ENCODE measurements at places on chromosomes 12 and 14.

GRCh38 chr12:39813776-39814175 lies 194.2 kb upstream of the ABCD2 start:
- no peak for DNase-seq

DNA sequence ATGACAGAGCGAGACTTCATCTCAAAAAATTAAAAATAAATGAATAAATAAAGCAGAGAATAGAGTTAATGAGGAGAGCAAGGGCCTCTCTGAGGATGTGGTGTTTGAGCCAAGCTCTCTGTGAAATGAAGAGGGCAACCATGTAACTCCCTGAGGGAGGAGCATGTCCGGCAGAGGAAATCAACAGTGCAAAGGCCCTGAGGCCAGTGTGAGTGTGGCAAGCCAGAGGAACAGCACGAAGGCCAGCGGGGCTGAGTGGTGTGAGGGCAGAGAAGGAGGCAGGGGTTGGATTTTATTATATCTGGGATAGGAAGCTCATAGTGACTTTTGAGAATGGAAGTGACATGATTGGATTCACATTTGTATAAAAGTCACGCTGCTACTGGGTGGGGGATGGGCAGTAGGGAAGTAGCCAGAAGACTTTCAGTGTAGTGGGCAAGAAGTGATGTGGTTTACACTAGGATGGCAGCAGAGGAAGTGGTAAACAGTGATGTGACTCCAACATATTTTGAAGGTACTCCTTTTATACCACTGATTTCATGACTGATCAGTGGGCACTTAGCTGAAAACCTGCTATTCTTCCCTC lies 10.3 kb upstream of the LRP1-AS start:
- DNase-seq, result no peak

- DNase-seq, result no peak
These were observed 6.9 kb downstream of the PGF start for GRCh38 chr14:74948228-74949175.

DNA sequence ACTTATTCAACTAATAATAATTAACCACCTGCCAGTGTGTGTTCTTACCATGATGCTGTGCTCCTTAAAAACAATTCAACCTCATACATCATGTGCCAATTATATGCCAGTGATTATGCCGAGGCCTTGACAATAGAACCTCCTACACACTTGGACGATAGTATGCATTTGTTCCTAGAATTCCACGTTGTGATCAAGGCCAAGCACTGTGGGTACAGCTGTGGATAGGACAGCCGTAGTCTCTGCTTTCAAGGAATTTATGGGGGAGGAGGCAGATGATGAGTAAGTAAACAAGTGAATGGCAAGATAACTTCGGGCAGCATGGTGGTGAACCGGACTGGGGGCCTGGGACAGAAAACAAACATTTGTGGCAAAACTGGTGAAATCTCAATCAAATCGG lies 18.0 kb upstream of the MYO1H start:
- peak; percentile 19 for DNase-seq

DNA sequence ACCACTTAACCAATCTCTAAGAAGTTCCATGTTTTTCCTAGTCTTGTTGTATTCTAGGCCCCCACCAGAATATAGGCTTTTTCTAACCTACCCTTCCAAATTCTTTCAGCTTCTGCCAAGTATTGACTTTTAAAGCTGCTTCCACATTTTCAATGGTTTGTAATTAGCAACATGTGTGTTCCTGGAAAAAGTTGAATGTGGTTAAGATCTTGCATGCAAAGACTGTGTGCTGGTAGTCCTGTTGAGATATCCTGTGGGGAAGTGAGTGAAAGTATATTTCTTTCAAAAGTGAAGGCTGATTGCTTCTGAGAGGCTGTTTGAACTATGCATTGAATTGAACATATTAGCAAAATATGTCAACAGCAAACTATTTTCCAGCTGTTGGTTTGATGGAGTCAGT lies 646 bp upstream of the OR6C4 start:
- DNase-seq, result no peak

GRCh38 chr14:49586673-49587460 lies 687 bp upstream of the RPS29 start:
- DNase-seq, result peak; percentile 75

DNA sequence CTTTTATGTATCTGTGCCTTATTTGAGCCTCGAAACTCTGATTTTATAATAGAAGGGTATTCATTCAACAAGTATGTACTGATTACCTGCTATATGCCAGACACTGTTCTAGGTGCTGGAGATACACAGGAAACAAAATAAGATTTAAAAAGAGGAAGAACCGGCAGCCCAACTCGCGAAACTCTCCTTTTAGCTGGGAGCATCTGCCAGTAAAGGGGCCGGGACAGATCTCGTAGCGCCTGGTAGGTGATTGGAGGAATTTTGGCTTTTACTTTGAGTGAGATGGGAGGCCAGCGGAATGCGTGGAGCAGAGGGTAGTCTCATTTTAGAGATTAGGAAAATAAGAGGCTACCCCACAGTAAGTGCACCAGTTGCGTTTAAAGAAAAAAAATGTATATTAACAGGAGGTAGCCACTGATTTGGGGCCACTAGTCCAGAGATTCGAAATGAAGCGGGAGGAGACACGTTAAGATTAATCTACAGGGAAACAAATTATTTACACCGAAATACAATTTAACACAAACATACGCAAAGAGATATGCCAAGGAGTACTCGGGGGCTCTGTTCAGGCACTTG lies 520 bp upstream of the MON2 start:
- DNase-seq, result peak; percentile 35

DNA sequence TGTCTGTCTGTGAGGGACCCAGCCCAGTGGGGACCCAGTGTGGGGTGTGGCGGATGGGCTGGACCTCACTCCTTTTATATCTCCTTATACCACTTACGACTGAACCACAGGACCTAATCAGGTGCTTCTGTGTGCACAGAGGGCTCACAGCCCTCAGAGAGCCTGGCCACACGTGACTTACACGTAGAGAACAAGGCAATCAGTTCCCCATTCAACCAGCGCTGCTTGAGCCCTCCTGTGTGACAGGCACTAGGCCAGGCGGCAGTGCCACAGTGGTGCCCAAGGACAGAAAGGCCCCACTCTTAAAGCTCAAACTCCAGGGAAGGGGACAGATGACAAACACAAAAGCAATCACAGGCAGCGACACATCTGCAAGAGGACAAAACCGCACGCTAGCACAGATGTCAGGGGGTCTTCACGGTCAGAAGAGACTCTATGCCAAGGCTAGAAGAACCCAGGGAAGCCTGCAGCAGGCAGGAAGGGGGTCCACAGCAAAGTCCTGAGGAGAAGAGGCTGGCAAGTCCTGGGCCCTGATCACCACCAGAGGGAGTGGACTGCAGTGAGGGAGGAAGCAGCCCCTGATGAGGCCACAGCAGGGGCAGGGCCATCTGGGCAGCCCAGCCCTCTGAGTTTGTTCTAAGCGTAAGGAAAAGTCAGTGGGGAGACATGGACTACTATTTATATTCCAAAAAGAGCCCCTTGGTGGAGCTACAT lies 39.3 kb downstream of the SETD3 start:
- no peak for DNase-seq

- DNase-seq, result no peak
These were observed 17.5 kb upstream of the BICD1 start for GRCh38 chr12:32089156-32089555.

DNA sequence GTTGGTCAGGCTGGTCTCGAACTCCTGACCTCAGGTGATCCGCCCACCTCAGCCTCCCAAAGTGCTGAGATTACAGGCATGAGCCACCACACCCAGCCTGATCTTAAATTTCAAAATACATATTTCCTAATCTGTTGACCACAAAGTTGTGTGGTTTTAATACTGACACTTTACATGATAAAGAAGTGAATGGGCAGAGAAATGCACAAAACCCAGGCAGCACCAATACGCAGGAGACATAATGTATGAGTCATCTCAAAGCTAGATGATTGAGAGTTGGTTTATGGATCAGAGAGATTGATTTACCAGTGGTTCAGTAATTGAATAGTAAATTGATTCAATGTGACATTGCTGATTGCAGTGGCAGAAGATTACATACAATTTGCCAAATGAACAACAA lies 19.2 kb upstream of the PPP2R5E start:
- peak; percentile 12 for DNase-seq

GRCh38 chr14:93281937-93282336 lies 50.9 kb downstream of the BTBD7 start:
- no peak for DNase-seq

GRCh38 chr14:33404964-33405574 lies 466.4 kb downstream of the NPAS3 start:
- no peak for DNase-seq

DNA sequence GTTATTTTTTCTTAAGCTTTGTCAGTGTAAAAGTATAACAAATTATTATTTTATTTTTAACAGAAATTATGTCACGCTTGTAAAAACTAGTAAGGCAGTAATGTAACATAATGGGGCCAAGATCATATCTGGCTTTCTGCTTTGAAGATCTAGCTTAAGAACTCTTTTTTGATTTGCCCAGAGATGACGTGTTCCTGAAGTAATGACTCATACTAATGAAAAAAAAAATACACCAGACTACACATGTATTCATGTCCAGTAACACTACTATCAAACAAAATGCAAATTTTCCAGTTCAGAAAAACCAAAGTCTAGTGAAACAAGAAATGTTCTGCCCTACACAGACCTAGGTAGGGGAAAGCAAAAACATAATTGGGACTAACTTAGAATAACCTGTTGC lies 432.2 kb upstream of the ATXN7L3B start:
- no peak for DNase-seq

GRCh38 chr14:38547961-38548490 lies 292.1 kb upstream of the CLEC14A start:
- DNase-seq, result no peak

GRCh38 chr12:3305464-3305863 lies 185.5 kb upstream of the PRMT8 start:
- DNase-seq, result no peak

DNA sequence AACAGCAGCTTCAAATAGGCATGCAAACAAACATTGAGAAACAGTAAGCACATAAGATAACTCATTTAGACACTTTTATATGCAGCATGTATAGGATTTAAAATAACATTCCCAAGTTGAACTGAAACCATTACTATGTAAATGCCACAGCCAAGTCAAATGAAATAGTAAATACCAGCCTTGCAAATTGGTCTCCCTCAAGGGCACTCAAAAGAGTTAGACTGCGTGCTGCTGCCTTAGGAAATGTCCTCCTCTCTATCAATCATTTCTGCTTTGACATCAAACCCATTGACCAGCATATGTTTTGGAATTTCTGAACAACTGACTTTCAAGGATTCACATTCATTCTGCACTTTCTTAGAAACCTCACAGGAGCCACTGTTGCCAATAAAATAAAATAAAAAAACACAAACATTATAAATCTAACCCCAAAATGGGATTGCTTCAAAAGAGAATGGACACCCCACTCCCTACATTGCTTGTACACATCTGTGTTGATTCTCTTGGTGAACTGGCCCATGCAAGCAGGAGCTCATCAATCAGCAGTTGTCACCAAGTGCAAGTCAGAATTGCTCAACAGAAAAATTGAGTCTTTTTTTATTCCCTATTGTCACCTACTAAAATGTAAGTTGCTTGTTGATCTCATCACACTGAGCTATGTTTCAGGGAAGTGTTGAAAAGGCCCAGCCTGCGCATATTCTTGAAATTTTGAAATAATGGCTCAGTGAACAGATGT lies 256.2 kb downstream of the DAD1 start:
- DNase-seq, result no peak

- no peak for DNase-seq
These were observed 24.3 kb downstream of the ASPG start for GRCh38 chr14:104109731-104110361.

DNA sequence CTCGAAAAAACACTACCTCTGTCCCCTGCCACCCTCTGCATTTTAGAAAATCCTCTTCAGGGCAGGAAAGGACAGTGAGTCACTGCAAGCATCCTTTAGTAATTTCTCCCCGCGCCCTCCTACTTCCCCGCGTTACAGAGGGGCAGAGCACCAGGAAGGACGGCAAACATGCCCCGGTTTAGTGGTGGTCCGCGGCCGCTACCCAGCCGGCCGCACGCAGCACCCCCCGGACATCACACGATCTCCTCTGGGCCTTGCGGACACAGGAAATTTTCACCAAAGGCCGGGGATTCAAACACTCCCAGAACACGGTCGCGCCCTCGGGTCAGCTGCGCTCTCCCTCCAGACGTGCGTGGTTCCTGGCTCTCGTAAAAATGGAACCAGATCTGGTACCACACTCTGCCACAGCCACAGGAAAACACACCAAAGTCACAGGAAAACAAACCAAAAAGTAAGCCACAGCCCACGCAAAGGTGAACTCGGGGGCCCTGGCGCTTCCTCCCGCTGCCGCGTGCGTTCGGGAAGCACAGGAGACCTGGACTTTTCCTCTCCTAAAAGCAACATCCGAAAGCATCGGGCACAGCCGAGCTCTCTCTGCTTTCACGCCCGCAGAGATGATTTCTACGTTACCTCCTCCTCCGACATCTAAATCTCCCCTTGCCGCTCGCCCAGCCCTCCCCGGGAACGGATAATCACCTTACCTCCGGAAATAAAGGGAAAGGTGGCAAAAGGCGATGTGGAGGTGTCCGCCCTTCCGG lies 839 bp downstream of the SLC38A1 start:
- DNase-seq, result peak; percentile 44

- DNase-seq, result no peak
These were observed 27.2 kb downstream of the DDX51 start for GRCh38 chr12:132116709-132117557.

DNA sequence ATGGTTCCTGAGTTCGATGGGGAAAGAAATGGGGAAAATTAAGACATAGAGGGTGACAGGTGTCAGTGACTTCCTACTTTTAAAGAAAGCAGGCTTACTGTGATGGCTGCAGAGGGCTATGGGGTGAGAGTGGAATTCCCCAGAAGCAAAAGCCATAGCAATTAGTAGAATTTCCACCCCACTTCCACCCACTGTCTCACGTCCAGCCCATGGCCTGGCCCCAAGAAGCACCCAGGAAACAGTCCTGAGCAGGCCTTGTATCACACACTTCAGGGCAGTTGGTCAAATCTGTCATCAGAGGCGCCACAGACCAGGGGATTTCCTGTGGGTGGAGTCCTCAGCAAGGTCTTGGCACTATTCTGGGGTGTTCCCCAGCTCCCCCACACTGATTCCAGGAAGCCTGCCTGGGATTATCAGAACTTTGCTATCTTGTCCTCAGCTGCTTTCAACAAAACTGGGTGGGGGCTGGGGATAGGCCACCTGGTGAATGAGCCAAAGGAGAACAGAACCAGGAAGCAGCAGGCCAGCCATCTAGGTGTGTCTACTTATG lies 120.1 kb upstream of the CCND2 start:
- DNase-seq, result no peak

DNA sequence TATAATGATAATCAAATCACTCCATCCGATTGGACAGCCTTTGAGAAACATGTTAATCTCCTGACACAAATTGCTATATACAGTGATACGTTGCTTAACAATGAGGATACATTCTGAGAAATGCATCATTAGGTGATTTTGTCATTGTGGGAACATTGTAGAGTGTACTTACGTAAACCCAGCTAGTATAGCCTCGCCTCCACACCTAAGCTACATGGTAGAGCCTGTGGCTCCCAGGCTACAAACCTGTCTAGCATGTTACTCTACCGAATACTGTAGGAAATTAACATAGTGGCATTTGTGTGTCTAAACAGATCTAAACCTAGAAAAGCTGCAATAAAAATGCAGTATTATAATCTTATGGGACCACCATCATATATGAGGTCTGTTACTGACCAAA lies 128.6 kb upstream of the PWP1 start:
- no peak for DNase-seq

Measured in LHCN-M2 (cell line).